Gastroesophageal sphincter (tissue), 4 donors: ENCODE measurements at places on chromosomes 12 and 14.

DNA sequence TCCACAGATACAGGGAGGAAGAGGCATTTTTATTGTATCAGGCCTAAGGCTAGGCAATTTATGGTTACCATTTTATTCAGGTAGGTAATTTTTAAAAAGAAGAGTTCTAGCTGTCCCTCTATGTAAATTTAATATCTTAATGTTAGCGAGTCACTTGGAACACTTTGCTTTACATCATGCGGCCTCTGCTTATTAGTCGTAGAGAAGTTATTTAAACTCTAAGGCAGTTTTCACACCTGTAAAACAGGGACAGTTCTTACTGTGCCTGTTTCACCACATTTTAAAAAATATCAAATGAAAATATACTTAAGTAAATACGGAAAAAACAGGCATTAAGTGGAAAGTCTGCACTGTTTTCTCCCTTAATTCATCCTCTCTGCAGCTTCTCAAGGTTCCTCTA lies 71.4 kb upstream of the POC1B start:
- ATAC-seq: no peak

DNA sequence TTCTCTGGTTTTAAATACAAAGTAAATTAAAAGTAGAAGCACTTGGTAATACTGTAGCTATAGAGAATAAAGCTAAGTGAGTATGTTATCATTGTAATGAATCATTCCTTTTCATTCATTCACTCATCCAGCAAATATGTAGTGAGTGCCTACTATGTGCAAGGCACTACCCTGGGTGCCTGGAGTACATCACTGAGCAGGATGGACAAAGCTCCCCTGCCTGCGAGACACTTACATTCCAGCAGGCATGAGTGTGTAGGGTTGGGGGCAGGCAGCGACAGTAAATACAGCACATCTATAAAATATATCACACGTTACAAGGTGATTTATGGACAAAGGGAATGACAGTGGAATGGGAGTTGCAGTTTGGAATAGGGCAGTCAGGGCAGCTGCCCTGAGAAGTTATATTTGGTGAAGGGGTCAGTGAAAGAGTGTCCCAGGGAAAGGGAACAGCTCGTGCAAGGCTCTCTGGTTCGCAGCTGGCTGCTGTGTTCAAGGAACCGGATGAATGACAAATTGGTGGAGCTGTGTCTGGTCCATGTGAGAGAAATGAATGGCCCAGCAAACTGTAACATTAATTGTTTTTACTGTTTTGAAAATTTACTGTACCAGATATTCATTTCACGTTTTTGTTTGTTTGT lies 159.6 kb downstream of the CRADD start:
- ATAC-seq: no peak

DNA sequence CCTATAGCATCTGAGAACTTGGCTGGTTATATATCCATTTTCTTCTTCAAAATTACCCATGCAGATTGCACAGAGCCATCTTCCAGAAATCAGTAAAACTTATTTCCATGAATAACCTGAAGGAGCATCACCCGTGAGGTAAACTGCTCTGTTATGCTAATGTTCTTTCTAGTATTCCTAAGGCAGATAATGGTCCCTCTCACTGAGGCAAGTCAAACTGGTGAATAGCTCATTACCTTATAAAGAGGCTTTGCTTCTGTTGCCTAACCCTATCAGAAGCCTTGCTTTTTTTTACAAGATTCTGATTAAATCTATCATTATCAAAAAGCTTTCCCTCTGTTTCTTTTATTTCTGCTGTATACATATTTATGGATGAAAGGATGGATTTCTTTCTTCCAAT lies 307.6 kb upstream of the FLRT2 start:
- ATAC-seq: no peak

DNA sequence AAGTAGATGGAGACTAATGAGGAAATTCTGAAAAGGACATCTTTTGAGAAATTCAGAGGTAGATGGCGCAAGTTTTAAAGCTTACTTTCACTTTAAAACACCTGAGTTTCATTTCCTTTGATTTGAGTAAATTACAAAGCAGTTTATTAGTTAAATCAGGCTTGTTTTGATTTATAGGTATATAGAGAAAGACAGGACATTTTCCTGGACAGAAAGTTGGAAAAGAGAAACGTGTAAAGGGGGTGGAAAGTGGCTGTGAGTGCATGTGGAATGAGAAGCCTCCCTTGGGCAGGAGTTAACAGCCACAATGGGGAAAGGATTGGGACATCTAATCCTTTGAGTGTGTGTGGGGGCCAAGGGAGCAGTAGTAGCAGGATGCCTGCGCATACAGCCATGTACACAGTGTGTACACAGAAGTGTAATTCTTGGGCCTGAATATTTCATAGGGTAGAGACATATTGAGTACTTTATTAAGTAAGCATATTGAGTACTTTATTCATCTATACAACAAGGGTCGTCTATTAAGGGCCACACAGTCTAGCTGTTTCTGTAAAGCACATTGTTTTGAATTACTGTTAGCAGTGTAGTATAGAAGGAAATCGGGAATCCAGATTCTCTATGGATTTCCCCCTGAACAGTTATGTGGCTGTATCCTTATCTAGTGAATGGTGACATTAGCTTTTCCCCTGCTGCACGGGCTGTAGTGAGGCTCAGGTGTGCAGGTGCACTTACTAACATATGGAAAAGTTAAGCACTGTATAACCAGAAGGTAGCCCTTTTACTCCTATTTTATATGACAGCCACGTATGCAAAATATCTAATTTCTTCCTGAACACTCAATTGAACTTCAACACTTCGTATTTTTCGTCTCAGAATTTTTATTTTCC lies 19.1 kb downstream of the MARK3 start:
- peak; percentile 57 for ATAC-seq

- ATAC-seq: no peak
Measured at GRCh38 chr14:23353433-23353780, 720 bp upstream of the SLC22A17 start.

DNA sequence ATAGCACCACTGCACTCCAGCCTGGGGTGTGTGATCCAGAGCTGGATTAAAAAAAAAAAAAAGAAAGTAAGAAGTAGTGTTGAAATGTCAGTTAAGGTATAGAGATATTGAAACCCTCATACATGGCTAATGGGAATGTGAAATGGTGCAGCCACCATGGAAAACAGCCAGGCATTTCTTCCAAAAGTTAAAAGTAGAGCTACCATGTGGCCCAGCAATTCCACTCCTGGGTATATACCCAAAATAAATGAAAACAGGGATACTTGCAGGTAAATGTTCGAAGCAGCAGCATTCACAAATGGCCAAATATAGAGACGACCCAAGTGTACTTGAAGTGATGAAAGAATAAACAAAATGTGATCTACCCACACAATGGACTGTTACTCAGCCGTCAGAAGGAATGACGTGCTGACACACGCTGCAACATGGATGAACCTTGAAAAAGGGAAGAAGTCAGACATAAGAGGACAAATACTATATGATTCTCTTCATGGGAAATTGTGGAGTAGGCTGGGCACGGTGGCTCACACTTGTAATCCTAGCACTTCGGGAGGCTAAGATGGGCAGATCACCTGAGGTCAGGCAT lies 15.2 kb downstream of the IL31 start:
- ATAC-seq: no peak

DNA sequence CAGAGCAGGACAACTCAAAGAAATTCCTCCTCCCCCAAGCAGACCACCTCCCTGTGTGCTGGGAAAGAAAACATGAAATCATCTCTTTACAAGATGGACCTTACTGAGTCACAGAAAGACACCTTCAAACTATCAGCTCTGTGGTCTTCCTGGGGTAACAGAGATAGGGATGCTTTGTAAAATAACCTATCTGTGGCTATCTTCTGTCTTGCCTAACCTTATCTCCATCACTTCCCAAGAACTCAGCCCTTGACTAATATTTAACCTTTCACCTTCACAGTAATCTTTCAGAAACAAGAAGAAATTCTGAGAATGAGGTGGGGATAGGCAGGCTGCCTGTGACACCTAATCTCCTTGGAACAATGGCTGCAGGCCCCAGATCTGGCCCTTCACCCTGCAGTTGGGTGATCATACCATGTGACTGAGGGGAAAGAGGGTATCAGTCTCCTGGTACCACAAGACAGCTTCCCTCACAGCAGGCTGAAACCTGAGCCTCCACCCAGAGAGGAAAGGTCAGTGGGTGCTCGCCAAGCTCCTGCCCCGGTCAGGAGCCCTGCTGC lies 27.4 kb upstream of the CEBPE start:
- no peak for ATAC-seq

GRCh38 chr12:24846689-24847088 lies 102.2 kb downstream of the BCAT1 start:
- no peak for ATAC-seq

DNA sequence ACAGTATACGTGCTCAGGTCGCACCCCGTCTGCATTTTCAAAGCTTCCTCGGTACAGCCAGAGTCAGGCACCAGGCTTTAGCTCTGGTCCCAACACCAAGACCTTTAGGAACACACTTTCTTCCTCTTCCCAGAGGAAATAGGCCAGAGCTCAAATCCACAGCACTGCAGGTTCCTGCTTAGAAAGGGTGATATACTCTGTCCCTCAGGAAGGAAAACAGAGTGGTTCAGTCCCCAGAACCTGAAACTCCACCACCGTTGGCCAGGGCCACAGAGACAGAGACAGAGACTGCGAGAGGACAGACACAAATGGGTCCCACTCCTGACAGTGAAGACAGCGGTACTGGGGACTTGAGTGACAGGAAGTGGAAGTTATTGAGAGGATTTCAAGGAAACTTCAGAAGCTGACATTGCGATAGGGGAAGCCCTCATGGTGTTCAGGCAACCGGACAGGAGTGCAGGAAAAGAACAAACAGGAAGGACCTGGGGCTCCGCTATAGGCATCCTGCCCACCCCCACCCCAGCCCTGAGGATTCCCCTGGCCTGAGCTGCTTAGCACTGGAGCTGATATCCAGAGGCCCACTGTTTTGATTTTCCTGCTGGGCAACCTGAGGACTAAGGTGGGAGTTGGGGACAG lies 5.5 kb upstream of the KRT8 start:
- no peak for ATAC-seq

GRCh38 chr12:130768120-130768519 lies 52.0 kb upstream of the RIMBP2 start:
- no peak for ATAC-seq

DNA sequence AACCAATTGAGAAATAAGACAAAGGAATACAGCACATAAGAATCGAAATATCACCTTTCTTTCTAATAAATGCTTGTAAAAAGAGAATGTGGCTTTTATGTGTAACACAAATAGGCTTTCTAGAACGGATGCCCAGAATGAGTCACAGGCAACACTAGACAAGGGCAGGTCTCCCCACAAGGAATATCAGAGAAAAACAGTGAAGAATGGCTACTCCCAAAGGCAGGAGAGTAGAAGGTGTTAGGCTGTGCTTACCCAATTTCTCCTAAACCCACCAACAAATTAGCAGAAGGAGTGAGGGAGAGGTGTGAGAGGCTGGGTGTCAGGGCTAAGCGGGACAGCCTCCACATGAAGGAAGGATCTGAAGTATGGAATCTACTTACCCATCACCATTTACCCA lies 55.2 kb downstream of the GALNT4 start:
- no peak for ATAC-seq

GRCh38 chr12:52798671-52799504 lies 3.0 kb upstream of the KRT3 start:
- no peak for ATAC-seq

DNA sequence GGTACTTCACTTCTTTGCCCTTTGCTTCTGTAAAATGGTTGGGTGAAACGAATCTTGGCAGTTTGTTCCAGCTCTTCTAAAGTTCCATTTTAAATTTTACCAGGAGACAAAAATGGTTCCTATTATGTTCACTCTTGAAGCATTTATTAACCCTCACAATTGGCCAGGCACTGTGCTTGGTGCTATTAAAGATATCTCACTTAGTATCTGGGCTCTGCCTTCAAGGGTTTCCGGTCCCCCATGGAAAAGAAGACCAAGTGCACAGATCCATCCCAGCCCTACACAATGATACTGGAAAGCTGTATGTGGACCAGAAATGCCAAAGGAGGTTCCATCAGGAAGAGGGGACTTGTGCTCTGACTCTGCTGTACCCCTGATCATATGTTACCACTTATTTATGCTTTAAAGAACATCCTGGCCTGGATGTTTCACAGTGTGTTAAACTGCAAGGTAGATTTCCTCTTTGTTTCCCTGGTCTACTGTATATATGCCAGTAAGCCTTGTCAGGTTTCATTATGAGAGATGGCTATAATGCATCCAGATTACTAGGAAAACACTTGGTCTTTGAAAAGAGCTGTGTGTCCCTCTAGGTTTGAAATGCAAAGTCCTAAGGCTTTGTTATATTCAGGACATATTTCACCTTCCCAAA lies 154.8 kb downstream of the PRKCH start:
- no peak for ATAC-seq

DNA sequence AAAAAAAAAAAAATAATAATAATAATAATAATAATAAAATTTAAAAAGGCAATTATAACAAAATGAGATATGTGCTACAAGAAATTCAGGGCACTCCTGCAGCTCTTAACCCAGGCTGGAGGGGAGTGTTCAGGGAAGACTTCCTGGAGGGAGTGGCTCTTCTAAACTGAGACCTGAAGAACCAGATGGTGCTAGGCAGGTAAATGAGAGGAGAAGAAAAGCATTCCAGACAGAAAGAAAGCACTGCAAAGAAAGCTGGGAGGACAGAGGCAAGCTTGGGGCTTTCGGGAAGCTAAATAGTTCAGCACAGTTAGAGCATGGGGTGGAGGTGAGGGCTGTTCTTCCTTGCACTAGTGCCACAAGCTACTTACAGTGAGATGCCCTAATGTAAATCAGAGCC lies 9.9 kb upstream of the SRSF9 start:
- ATAC-seq: no peak

- peak; percentile 68 for ATAC-seq
Measured at GRCh38 chr12:122471324-122472226, 29.2 kb downstream of the ZCCHC8 start.

DNA sequence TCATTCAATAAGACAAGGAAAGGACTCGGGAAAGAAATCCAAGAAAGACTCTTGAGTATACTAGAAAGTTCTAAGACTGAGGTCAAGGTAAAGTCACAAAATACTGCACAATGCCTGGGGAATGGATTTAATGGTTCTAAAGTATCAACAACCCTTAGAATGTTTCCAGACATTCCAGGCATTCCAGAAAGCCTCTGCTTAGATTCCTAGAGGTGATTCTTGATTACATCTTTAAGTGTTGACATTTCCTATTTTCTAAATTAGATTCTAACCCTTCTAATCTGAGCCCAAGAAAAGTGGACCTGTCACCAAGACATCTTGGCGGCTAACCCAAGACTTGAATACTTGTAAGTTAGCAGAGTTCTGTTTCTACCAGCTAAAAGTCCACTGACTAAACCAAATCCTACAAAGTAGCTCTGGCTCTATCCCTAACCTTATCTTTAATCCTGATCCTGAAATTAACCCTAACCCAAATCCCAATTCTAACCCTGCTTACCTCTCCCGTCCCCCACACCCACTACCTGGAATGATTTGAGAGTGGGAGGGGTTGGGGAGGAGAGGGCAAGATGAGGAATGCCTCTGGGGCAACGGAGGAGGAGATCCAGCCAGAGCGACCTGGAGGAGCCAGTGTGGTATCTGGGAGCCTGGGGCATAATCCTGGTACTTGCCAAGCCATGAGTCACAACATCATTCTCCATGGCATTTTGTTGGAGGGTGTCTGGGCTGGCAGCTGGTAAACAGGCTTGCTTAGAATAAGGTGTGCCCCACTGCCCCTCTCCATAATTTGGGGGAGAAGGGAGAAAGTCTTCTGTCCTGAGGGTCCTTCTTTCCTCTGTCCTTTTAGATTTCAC lies 93.4 kb upstream of the HOXC13 start:
- no peak for ATAC-seq

- ATAC-seq: no peak
Measured at GRCh38 chr12:114954511-114955055, 270.6 kb upstream of the TBX3 start.

- peak; percentile 51 for ATAC-seq
Measured at GRCh38 chr14:22839159-22839779, 2.9 kb downstream of the MMP14 start.
